ENCODE measurements at places on chromosomes 12 and 14.

DNA sequence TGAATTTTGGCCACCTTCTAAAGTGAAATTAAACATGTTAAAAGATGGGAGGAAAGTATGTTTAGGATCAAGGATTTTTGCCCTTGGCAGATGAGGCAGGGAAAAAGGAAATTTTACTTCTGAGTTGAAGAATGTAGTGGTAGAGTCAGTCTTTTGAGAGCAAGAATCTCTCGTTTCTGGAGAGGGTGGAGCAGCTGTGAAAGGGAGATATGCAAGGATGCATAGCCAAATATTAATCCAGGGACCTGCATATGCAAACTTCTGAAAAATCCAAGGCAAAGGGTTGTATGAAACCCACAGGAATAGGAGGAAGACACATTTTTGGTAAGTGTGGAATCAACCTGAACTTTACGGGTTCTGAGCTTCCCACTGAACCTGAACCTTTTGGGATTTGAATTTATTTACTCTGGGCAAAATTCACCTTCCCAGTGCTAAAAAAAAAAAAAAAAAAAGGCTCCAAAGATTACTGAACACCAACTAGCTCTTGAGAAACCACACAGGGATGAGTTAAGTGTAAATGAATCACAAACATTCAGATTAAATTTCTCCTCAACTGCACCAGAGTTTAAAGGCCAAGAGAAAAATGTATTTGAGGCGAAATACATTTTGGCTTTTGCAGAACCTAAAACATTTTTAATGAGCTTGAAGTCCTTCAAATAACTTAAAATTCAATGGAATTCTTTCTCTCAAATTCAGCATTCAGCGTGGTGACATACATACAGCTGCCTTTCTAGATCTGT lies 187.1 kb upstream of the CDKN3 start:
- DNase-seq, result peak; percentile 69

- DNase-seq, result no peak
Measured at GRCh38 chr12:108253540-108253939, 85.6 kb downstream of the CMKLR1 start.

DNA sequence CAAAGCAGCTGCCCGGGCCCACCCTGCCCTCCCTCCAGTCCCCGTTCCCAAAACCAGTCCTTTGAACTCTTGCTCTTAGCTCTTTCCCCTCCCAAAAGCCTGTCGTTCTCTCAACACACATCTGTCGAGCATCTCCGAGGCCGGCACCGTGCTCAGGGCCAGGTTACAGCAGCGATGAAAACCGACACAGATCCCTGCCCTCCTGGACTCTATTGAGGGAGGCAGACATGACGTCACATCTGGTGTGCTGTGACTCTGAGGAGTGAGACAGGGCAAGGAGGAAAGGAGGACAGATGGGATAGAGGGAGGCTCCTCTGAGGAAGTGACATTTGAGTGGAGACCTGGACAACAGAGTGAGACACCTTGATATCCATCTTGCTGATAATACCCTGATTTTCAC lies 34.6 kb upstream of the PWP1 start:
- DNase-seq, result no peak

GRCh38 chr14:78631551-78631950 lies 461.4 kb downstream of the NRXN3 start:
- DNase-seq, result no peak

GRCh38 chr12:11879306-11879705 lies 191.4 kb upstream of the BCL2L14 start:
- peak; percentile 74 for DNase-seq

GRCh38 chr12:105523164-105524057 lies 192.9 kb downstream of the C12orf75 start:
- peak; percentile 99 for DNase-seq

DNA sequence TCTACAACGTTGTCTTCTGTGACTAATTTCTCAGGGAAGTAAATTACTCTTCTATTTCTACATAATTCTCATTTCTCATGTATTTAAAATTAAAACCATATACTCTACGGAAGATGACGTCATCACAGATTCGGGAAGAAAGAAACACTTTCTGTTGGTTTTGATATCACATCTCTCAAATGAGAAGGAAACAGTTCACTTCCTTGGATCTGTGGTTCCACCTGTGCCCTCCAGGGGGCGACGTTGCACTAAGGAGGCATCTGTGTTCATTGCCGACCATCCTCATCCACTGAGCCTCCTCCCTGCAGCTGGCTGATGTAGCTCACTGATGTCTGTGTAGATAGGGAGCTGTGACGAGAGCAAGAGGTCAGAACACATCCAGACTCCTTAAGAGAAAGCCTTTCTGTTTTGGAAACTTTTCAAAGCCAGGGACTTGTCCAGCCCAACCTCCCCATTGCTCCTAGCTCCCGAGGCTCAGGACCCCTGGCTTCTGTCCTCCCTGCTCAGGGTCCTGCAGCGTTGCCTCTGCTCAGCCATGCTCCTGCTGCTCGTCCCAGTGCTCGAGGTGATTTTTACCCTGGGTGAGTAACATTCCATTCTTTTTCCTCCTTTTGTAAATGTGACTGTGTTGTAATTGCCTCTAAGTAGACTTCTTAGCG lies 172.7 kb upstream of the OR4E1 start:
- DNase-seq, result no peak

- DNase-seq, result no peak
Measured at GRCh38 chr12:28231248-28231647, 41.0 kb downstream of the CCDC91 start.

DNA sequence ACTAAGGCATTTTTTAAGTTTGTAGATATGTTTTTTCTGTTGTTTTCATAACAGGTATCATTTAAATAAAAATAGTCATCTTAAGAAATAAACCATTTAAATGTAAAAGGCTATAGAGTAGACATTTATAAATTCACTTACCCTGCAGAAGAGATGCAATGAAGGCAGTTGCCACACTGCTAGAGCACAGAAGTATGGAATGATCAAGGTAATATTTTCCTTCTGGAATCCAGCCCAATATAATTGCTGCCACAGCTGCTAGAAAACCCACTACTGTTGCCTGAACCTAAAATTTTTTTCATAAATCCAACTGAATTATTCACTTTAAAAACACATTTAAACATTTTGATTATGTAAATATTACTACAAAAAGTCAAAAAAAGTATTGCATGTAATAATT lies 69.2 kb downstream of the SLC41A2 start:
- DNase-seq, result no peak

DNA sequence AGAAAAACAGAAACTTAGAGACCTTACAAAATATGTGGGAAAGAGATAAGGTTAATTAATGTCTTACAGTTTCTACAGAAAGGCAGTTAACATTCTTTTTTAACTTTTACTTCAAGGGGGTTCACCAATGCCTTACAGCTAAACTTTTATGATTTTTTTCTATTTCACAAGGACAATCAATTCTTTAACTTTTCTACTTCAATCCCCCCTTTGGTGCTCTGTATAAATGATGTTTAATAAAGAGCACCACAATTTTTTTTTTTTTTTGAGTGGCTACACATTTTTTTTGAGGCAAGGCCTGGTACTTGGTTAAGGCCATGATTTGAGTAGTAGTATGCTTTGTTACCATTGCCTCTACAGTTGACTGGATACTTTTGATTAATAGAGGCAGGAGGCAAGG lies 279.6 kb downstream of the PRKD1 start:
- DNase-seq, result peak; percentile 8

GRCh38 chr12:25965682-25966081 lies 7.2 kb downstream of the RASSF8 start:
- DNase-seq, result no peak

DNA sequence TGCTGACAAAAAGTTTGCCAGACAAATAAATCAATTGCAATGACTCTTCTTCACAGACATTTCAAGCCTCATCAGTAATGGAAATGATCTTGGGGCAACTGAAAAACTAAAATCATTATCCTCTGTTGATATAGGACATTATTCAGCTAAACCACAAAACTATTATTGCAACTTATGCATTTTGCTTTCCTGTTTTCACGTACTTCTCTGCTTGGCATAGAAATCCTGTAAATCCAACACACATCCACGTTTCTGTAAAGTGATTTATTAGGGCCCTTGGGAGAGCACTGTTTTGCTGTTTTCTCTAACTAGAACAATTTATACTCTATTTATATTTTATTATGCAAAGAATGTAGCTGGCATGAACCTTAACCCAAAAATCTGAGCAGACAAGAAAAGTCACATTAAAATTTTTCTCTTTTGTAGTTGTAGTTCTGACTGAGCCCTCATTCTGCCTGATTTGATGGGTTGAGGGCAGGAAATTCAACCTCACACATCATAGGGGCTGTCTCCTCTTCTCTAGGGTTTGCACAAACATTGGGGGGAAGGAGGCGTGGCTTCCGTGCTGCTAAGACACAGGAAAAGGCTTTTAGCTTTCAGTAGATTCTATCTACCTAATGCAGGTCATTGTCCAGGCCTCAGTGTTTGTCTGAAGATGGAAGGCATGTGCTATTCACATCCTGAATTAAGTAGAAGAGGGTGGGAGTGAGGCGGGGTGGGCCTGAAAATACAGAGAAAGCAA lies 11.5 kb upstream of the NUP107 start:
- no peak for DNase-seq

DNA sequence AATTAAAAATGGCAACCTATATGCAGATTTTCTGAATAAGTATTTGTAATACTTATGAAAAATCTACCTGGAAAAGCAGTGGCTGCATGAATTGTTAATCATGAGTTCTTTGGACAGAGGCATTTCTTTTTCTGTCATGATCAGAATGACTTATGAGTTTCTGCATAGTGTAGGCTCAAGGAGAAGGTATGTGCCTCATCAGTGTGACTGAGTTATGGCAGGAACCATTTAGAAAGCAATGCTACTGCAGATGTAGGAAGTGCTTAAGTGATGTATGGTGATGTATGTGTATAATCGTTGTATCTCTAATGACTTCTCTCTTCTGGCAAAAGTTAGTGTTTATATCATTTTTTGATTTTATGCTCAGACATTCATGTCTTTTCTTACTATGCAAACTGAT lies 816.4 kb upstream of the FBXO33 start:
- DNase-seq, result no peak

GRCh38 chr12:123912415-123913380 lies 59.9 kb downstream of the CCDC92 start:
- DNase-seq, result no peak

- no peak for DNase-seq
Measured at GRCh38 chr14:60760209-60760608, 25.6 kb downstream of the MNAT1 start.

DNA sequence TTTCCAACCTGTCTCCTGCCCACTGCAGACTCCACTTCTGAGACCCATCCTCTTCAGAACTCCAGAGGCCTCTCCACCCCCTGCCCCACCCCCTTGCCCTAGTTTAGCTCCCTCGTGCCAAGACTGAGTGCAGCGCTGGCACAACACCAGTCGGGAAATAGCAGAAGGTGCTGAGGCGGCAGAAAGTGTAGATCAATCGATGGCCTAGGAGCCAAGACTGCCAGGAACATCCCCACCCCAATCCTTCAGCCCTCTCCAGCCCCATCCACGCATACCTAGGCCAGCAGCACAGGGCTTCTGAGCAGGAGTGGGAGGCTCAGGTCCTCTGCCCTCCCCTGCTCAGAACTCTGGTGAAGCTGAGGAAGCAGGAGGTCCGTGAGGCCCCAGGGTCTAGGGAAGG lies 1.1 kb downstream of the CPNE6 start:
- no peak for DNase-seq

DNA sequence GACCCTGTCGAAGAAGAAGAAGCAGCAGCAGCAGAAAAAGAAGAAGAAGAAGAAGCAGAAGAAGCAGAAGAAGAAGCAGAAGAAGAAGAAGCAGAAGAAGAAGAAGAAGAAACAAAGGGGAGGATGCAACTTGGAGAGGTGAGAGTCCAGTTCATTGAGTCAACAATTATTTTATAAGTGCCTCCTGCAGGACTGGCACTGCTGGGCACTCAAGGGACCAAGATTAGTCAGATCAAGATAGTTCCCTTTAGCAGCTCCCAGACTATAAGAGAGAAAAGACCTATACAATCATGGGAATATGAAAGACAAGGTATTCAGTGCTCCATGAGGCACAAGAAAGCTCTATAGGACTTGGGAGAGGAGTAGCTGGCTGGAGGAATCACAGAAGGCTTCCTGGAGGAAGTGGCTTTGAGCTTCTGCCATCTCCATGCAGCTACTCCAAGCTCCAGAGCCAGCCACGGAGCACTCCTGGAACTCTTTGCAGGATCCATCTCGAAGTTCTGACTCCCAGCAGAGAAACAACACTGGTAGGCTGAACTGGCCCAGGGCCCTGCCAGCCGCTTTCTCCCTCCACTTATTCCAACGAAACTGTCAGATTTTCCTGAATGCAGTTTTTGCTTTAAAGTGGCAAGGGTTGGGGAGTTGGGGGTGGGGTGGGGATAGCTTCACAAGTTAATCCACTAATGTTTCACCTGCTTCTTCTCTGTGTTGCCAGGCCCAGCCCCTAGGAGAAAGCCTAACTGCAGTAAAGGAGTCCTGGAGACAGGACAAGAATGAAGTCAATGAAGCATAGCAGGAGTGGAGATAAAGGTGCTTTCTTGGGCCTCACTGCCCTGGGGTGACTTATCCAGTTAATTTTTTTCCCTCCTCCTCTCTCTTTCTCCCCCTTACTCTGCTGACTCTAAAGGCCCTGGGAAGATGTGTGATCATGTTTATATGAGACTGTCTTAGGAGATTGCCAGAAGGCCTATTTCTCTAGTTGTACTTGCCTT lies 140.1 kb upstream of the PARP11 start:
- DNase-seq, result no peak
